ENCODE measurements at places on chromosomes 4 and X.

DNA sequence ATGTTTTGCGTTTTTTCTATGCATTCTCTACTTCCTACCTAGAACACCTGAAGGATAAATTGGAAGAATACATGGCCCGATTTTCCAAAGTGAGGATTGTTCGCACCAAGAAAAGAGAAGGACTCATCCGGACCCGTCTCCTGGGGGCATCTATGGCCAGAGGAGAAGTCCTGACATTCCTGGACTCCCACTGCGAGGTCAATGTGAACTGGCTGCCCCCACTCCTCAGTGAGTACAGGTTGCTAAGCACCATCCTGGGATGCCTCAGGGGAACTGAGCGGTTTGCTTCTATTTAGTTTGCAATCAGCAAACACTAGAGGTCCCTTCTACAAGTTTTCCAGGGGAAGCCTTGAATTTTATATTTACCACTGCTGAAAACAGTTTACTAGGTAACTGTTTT lies 359.3 kb upstream of the GALNT7 start:
- no peak for DNase-seq

DNA sequence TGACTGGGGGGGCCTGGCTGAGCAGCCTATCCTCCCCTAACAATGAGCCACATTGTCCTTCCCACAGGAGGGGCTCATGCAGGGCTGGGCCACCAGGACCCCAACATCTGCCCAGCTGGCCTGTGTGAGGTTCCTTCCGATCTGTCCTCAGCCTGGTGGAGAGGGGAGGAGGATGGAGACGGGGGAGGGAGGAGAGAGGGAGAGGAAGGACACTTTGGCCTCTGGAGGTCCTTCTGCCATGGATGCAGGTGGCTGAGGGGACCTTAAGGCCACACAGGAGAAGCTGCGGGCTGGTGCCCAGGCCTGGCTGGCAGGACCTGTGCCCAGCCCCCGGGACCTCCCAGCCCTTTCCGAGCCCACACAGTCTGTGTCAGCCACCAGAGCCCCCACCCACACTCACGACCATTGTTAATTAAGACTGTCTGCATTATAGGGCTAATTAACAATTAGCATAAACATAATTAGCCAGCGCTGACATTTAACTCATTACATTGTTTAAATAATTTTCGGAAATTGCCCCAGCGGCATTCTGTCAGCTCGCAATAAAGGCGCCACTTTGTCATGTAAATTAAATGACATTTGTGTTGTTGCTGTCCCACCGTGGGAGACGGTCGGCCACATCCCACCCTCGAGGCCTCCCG lies 53.0 kb upstream of the NKX1-1 start:
- DNase-seq = no peak

DNA sequence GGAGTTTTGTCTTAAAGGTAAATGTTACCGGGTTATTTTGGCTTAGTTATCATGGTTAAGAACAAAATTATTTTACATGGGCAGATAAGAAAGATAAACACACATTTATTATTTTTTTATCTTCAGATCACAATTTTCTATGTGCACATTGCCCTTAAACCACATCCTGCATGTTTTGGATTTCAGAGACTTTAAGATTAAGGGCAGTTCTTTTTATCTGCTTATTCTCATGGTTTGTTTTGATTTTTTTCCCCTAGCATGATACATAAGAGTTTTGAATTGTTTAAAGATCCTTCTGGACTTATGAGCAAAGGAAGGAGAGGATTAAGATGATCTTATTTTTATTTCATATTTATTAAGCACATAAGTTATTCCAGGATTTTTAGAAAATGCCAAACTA lies 190.1 kb upstream of the BMP3 start:
- no peak for DNase-seq

- DNase-seq = no peak
Observed at GRCh38 chrX:20680998-20681397, 414.3 kb upstream of the RPS6KA3 start.

- no peak for DNase-seq
Observed at GRCh38 chr4:8741513-8742226, 130.0 kb downstream of the HMX1 start.

DNA sequence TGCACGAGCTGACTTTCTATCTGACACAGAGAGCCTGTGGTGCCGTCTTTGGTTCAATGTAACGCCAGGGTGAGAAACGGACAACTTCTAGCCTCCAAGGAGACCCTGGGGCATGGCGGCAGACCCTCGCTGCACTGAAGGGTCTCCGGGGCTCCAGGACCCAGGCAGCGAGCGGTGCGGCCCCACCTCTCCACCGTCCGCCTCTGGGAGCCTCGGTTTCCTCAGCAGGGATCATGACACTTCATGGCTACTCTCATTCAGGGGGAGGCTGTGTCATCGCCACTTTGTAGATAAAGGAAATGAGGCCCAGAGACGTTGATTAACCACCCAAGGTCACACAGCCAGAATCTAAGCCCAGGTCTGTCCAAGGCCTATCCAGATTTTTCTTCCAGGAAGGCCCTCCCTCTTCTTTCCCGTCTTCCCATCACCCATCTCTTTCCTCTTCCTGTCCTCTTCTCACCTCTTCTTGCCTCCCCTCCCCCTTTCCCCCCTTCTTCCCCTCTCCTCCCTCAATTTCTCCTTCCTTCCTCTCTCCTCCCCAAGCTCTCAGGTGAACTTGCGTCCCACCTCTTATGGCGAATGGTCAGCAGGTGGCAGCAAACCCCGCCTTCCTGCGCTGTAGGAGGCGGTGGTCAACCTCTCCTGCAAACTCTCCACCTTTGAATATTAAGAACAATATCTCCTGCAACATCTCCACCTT lies 69.3 kb upstream of the HMX1 start:
- DNase-seq = peak; percentile 14

GRCh38 chr4:176729489-176729888 lies 63.2 kb downstream of the VEGFC start:
- no peak for DNase-seq

- peak; percentile 0 for DNase-seq
Observed at GRCh38 chrX:116198810-116199209, 28.3 kb downstream of the AGTR2 start.

- DNase-seq = no peak
Observed at GRCh38 chrX:13338996-13339515, 19.2 kb upstream of the ATXN3L start.

GRCh38 chr4:89752932-89753598 lies 83.9 kb downstream of the SNCA start:
- DNase-seq = no peak

Data from activated CD4-positive, alpha-beta T cell treated with anti-CD3 and anti-CD28 coated beads, Interleukin-10, Interleukin-2, amounts not matched to agents 100 ng/mL and 50 ng/mL, durations not matched to agents 16 hours and 8 hours (primary cell).